NCI-H1694 (cell line): ENCODE measurements at places on chromosomes 4 and X.

- DNase-seq: no peak
Measured at GRCh38 chrX:20394451-20394850, 127.7 kb upstream of the RPS6KA3 start.

DNA sequence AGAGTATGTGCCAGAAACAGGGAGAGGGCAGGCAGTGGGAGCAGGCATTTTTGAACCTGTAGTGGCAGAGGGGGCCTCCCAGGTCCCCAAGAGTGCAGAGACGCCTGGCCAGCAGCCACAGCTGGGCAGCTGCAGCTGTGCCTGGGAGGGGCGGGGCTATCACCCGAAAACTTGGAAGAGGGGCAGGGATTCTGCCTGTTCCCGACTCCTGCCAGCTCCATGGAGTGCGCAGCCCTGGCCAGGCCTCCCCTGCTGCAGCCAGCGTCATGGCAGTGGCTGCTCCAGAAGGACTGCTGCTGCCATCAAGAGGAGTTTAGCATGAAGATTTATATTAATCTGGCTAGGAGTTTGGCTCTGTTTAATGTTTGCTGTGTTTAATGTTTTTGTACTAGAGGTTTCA is 532.1 kb upstream of the PITX2 start:
- no peak for DNase-seq

DNA sequence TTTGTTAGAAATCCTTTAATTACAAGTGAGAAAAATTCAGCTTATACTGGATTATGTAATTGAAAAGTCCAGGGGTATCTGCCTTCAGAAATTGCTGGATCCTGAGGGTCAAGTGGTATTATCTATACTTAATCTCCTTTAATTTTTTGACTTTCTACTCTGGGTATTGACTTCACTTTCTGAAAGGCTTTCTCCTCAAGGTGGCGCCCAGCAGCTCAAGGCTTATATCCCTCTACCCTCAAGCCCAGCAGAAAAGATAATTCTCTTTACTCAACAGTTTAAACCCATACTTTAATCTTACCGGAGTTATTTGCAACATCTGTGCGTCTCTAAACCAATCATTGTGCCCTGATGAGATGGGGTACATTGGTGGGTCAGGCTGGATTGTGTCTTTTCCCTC is 129.5 kb downstream of the LARP7 start:
- no peak for DNase-seq

- DNase-seq: no peak
Measured at GRCh38 chrX:13009273-13009672, 34.4 kb downstream of the TMSB4X start.

GRCh38 chrX:17616936-17617335 is 120.4 kb upstream of the SCML1 start:
- DNase-seq: no peak

- DNase-seq: no peak
Measured at GRCh38 chr4:72432282-72432681, 136.7 kb downstream of the ADAMTS3 start.

GRCh38 chrX:12958059-12958458 is 16.9 kb upstream of the TMSB4X start:
- no peak for DNase-seq

DNA sequence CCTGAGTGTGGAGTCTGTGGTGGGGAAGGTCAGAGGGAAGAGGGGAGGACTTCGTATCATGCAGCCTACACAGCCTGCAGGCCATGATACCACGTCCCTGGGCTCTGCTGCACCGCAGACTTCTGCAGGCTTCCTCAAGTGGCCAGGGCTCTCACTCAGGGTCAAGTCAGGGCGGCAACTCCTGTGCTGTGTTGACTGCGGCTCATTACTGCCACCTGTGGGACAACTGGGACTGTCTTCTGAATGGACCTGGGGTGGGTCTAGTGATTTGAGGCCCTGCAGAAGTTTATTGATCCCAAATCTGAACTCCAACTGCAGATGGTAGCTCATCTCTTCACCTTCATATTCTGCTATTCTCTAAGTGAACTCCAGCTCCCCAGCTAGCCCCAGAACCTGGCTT is 167.1 kb downstream of the NSUN7 start:
- no peak for DNase-seq

DNA sequence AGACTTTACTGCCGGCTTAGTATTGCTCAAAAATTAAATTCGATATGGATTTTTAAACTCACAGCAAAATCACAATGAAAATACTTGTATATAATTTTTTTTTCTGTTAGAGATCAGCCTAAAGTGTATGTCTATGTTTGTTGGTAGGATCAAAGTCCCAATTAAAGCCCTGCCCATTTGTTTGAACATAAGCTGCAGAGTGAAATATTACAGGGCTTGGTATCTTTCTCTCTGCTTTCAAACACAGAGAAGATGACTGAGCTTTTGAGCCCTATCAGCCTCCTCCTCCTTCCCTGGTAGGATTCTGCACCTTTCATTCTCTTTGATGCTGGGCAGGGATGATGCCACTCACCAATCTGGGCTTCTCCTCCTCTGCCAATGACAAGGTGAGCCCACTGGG is 345.4 kb downstream of the PPP1R2C start:
- no peak for DNase-seq

DNA sequence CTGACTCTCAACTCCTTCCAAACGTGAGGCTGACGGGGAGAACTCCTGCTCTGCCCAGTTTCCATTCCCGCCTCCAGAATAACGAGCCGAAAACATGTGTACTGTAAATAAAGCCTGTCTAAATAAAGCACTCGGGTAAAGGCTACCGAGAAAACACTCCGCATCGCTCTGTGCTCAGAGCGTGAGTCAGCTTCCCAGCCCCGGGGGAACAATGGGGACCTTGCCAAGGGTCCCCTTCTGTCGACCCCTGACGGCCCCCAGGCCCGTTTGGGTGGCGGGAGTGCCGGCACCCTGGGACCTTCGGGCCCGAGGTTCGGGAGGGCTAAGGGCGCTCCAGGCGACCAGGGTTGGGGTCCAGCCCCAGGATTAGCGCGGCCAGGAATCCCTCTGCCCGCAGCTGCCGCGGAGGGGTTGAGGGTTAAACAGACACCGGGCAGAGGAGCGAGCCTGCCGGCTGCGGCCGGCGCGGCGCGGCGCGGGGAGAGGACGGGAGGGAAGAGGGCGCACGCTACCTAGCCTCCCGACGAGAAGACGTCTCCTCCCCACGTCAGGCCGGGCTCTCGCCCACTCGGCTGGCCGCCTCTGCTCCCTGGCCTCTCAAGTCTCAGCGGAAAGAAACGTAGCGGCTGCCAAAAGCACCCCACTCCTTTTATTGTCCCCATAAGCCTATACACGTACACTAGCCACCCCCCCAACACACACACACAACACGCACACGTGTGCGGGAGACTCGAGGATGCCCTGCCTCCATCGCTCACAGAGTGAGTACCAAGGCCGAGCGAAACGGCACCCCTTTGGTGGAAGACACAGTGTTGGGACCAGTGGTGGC is 85.5 kb downstream of the BCOR start:
- DNase-seq: no peak

- no peak for DNase-seq
Measured at GRCh38 chrX:10101269-10101668, 55.5 kb upstream of the CLCN4 start.

DNA sequence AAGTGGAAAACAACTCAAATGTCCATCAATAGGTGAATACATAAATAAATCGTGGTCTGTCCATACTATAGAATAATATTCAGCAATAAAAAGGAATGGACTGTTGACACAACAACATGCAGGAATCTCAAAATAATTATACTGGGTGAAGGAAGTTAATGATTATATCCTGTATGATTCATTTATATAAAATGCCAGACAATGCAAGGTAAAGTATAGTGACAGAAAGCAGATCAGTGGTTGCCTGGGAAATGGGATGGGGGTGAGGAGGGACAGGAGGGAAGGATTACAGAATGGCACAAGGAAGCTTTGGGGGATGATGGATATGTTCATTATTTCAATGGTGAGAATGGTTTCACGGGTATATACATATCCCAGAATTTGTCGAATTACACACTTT is 12.3 kb downstream of the PYURF start:
- no peak for DNase-seq

DNA sequence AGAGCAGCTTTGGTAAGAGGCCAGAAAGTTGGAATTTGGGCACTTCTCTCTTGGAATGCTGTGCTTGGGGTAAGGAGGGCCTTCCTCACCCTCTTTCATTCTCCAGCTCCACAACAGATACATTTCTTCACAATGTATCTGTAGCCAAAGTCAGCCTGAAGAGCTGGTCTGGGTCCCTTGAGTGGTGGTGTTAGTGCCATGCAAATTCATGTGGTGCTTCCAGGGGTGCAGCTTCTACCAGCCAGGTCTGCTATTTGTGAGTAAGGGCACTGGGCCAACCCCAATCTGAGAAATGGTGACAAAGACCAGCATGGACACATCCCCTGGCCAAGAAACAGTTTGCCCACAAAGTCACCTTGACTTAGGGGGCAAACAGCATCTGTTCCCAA is 17.8 kb downstream of the AMER1 start:
- DNase-seq: no peak

GRCh38 chr4:44671636-44672035 is 6.6 kb upstream of the GUF1 start:
- DNase-seq: no peak

GRCh38 chrX:31314921-31315320 is 243.1 kb upstream of the FTHL17 start:
- no peak for DNase-seq

GRCh38 chr4:115596265-115597001 is 483.0 kb upstream of the NDST4 start:
- DNase-seq: no peak

DNA sequence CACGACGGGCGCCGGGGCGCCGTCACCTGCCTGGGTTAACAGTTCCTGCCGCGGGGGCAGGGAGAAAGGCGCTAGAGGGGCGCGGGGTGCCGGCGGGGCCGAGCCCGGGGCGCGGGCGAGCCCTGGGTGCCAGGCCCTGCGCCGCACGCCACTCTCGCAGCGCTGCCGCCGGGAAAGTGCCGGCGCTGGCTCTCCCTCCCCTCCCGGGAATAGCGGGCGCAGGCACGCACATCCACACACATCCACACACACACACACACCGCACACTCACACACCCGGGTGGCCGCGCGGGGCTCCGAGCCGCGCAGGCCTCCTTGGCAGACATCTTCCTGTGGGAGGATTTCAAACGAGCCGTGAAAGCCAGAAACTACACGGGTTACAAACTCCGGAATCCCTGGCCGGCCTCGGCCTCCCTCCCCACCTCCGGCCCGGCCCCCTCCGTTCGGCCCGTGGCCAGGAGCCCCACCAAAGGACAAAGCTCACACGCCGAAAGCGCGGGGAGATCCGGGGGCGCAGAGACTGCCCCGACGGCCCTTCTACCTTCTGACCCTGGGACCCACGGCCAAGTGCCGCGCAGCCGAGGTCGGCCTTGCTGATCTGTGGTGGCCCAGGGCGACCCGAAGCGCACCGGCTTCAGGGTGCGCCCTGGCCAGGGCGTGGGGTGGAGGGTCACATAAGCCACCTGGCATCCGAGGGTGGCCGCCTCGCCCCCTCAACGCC is 92.3 kb downstream of the BCOR start:
- DNase-seq: no peak

DNA sequence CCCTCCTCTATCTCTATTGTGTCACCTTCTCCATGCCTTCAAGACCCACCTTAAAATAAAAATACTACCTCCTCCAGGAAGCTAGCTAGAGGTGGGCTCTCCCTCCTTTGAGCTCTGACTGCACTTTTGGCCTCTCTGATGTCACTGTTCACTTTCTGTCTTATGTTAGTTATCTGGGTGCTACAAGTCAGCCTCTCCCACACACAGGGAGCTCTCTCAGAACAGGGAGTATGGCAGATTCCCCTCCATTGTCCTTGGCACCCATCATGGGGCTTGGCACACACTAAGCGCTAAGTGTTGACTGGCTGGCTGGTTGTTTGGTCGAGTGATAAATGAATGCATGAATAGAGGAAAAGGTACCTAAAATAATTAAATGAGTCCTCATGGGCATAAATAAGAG is 21.2 kb upstream of the KDM5C start:
- DNase-seq: no peak

GRCh38 chrX:145630081-145630480 is 187.5 kb upstream of the SLITRK2 start:
- DNase-seq: no peak

DNA sequence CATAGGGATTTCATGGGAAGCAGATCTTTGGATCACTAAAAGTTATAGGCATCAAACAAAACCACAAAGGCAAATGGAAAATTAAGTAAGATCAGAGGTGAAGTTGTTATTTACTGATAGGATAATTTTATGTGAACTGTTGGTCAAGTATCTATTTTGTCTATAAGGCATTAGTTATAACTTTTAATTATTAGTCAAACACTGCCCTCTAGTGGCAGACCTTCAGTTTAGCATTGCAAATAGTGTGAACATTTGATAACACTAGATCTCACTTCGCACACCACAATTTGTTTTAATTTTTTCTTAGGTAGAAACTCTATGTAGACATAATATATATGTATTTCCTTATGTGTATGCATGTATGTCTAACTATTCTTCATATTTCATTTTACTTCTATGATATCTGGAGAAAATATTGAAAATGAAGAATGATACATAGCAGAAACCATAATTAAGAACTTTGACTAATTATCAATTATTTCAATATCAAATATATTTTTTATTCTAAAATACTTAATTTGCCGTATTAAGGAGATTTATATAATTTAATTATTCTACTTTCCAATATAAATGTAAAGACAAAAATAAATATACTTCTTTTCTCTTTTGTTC is 214.5 kb upstream of the TACR3 start:
- peak; percentile 70 for DNase-seq

DNA sequence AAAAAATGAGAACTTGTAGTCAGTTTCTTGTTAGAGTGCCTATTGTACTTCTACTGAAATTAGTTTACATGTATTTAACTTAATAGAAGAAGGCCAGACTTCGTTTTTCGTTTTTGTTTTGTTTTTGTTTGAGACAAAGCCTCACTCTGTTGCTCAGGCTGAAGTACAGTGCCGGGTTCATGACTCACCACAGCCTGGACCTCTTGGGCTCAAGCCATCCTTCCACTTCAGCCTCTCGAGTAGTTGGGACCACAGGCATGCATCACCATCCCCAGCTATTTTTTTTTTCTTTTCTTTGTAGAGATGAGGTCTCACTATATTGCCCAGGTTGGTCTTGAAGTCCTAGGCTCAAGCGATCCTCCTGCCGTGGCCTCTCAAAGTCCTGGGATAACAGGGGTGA is 793.9 kb downstream of the ADGRL3 start:
- no peak for DNase-seq

- DNase-seq: no peak
Measured at GRCh38 chr4:137678796-137679195, 146.5 kb upstream of the PCDH18 start.

GRCh38 chrX:14865201-14865600 is 7.7 kb downstream of the FANCB start:
- no peak for DNase-seq

GRCh38 chrX:136529795-136530194 is 2.2 kb upstream of the VGLL1 start:
- DNase-seq: no peak

GRCh38 chr4:138952411-138952810 is 63.2 kb upstream of the NOCT start:
- DNase-seq: no peak

DNA sequence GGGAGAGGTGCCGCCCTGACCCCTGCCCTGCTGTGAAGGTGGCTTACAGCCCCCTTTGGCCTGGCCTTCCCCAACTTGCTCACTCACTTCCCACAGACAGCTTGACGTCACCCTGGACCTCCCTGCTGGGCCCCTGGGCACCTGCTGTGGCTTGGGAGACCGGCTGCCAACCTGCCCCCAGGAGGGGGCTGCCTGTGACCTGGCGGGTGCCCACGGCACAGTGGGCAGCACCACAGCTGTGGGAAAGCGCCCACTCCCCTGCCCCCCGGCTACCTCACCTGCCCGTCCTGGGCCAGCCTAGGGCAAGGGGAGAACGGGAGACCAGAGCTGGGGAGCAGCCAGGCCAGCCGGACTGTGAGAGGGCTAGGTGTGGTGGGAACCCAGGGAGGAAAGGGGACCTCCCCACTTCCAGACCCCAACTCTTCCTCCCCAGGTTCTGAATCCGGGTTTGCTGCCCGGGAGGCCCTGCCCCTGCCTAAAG is 2.4 kb upstream of the ZFP92 start:
- no peak for DNase-seq
